ENCODE measurements at places on chromosomes 2 and 18.

DNA sequence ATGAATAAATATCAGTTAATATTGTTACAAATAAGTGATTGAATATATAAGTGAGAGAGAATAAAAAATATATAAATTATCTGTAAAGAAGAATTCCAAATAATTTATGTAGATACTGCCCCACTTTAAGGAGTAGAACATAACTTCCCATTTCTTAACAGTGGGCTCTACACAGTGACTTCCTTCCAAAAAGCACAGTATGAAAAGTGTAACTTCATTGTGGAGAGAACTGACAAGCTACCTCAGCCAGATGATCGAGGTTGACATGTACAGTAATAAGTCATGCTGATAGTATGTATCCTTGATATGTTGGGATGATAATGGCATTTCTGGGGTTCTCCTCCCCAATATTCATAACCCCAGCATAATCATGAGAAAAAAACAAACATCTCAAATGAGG, 191.9 kb upstream of the FN1 start:
- no peak for DNase-seq

DNA sequence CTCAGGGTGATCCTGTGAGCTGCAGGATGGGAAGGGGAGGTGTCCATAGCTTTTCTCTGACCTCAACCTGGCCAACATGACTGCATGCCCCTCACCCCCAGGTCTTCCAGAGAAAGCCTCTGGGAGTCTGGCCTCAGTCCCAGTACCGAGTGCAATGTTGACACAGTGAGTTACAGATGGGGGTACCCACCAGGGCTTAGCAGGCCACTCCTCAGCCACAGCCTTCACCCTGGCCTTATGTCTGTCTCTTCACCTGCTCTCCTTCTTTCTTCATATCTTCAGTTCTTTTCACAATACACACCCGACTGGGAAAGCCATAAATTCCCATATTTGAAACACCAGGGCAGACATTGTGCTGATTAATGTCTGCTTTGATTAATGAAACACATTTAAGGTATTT, 33.5 kb downstream of the AOX1 start:
- no peak for DNase-seq

DNA sequence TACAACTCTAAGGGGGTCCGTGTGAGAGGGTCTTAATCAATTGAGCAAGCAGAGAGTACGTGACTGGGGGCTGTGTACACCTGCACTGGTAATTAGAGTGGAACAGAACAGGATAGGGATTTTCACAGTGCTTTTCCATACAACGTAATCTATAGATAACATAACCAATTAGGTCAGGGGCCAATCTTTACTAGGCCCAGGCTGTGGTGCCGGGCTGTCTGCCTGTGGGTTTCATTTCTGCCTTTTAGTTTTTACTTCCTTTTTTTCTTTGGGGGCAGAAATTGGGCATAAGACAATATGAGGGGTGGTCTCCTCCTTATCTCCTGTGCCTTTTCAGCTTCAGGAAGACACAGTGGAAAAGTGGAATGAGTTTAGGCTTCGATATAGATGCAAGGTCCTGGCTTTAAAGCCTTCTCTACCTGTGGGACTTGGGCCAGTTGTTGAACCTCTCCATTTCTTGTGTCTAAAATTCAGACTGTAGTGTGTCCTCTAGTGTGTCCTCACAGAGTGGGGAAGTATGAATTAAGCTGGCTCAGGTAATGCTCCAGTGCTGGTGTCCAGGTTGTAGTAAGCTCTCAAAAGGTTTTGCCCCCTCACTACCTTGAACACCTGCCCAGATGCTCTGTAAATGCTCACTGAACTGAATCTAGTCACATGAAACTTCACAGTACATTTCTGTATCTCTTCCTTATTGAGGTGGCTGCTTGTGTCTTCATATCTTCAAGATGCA, 422.8 kb downstream of the SETBP1 start:
- no peak for DNase-seq

DNA sequence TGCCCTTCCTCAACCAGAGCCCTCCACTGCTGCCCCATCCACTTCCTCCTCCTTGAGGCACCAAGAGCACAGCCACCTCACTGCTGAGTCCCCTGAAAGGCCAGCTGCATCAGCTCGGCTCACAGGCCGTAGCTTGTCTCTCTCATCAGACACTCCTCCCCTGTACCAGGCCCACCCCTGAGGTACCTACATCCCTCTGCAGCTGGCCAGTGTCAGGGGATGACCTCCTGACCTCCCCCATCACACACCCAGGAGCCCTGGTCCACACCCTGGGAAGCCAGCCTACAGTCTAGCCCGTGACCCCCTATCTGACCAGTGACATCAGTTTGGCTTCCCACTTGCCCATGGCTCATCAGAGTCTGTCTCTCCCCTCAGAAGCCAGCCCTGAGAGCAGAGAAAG, 205.6 kb downstream of the TNS1 start:
- DNase-seq = no peak

DNA sequence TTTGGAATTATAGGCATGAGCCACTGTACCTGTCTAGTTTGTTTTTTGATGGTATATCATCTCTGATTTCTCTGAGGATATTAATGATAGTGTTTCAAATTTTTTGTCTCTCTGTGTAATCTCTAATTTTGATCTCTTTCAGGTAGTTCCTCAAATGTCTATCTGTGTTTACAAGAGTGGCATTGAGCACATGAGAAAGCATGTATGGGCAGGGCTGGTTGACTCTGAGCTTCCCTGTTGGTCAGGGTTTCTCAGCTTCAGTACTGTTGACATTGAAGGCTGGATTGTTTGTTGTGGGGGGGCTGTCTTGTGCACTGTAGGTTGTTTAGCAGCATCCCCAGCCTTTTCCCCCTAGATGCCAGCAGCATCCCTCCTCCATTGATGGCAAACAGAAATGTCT, 79.9 kb downstream of the TMEM247 start:
- DNase-seq = no peak

DNA sequence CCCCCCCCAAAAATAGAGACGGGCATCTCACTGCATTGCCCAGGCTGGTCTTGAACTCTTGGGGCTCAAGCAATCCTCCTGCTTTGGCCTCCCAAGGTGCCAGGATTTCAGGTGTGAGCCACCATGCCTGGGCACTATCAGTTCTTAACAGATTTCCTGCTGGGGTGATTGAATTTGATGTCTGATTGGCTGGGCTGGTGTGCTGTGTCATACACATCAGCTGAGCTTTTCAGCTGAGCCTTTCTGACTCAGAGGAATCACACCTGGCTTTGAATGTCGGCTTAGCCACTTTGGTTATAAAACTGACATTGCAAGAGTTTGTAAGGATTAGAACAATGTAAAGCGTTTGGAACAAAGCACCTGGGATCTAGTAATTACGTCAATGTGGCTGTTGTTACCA, 18.9 kb downstream of the NCAPH start:
- no peak for DNase-seq

DNA sequence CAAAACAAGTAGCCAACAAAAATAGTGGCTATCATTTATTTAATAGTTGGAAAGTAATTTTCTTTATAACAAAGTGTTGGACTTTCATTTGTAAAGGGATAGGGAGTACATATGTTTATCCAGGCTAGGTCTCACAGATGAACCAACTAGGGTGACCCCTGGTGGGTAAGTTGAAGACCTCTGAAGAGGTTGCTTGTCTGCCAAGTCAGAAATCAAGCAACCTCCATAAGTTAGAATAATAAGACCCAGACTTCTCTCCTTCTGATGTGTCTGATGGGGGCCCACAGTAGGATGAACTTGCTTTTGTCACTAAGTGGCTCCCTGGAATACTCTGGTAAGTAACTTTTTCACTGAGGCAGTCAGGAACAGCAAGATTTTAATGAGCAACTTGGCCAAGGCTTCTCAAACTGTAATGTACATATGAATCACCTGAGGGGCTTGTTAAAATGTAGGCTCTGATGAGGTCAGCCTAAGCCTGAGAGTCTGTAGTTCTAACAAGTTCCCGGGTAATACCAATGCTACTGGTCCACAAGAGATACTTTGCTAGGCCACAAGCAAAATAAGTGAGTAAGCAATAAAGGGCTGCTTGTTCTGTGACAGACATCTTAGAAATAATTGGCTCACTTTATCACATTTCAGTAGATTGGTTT, 319.6 kb downstream of the PIK3C3 start:
- DNase-seq = no peak

GRCh38 chr2:69628325-69629021, 15.1 kb downstream of the AAK1 start:
- DNase-seq = no peak

- DNase-seq = no peak
These were observed 41.6 kb upstream of the GORASP2 start for GRCh38 chr2:170887496-170887895.

- no peak for DNase-seq
These were observed 44.2 kb upstream of the STAT4 start for GRCh38 chr2:191195021-191195420.

GRCh38 chr2:37323781-37324535, 675 bp downstream of the PRKD3 start:
- no peak for DNase-seq

GRCh38 chr2:102620332-102620731, 979 bp downstream of the SLC9A2 start:
- no peak for DNase-seq

- DNase-seq = no peak
These were observed 3.3 kb downstream of the GPR39 start for GRCh38 chr2:132419941-132420340.

GRCh38 chr2:111072220-111072871, 48.4 kb upstream of the BCL2L11 start:
- no peak for DNase-seq

- DNase-seq = peak; percentile 78
These were observed 27.1 kb upstream of the PTMA start for GRCh38 chr2:231680992-231681852.

DNA sequence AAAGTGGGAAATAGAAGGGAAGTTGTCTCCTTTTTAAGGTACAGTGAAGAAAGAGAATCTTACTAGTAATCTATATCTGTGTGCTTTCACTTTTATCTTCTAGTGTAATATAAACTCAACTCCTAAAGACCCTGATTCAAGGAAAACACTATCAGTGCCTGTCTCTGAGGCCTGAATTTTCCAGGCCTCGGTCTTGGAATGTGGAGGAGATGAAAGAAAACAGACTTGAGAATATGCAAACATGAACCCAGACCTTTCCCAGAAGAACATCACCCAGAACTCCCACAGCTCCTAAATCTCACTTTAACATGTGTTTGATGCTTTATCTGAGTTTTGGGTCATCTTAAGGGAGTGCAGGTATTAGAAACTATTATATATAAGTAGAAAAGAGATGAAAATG, 51.8 kb downstream of the EPB41L5 start:
- no peak for DNase-seq

DNA sequence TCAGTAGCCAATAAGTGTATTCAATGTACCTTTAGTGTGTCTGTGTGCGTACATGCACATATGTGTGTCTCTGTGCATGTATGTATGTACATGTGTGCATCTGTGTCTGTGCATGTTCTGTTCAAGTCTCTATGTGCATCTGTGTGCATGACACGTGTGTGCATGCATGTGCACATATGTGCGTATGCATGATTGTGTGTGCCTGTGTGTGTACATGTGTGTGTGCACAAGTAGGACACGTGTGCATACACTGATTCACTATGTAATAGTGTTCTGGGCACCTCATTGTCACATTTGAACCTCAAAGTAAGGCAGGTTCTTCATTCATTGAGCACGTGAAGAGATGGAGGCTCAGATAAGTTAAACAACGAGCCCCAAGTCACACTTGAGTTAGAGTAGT, 142.6 kb upstream of the COPS8 start:
- DNase-seq = no peak

GRCh38 chr2:45768208-45768607, 116.7 kb downstream of the PRKCE start:
- no peak for DNase-seq

DNA sequence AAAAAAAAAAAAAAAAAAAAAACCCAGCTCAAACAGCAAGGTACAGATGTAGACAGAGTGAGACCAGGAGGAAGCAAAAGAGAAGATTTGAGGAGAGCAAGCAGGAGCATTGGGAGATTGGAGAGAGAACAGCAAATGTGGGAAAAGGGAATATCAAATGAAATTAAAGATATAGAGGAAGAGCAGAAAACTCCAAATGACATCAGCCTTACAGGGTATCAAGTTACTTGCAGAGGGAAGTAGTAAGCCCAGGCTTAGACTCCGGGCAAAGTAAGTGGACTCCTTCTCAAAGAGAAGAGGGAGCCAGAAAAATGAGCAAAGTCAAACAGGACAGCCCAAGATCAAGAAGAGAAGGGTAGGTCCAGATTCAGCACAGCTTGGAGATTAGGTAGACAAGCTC, 93.3 kb upstream of the PPP1CB start:
- no peak for DNase-seq

- no peak for DNase-seq
These were observed 20.0 kb upstream of the SLC8A1 start for GRCh38 chr2:40471866-40472265.

- DNase-seq = no peak
These were observed 127.5 kb upstream of the ID2 start for GRCh38 chr2:8554296-8554806.

DNA sequence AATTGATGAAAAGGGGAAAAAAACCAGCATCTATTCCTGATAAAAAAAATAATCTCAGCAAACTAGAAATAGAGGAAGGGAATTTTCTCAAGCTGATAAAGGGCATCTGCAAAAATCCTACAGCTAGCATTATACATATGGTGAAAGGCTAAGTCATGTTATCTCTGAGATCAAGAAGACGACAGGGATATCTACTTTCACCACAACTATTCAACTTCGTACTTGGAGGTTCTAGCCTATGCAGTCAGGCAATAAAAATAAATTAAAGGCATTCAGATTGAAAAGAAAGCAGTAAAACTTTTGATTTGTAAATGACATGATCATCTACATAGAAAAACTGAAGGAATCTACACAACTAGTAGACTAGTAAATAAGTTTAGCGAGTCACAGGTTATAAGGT, 58.2 kb downstream of the CAB39 start:
- DNase-seq = no peak

GRCh38 chr2:106664669-106665068, 177.5 kb downstream of the CD8B2 start:
- DNase-seq = no peak

GRCh38 chr2:85628658-85629057, 12.7 kb downstream of the USP39 start:
- DNase-seq = no peak

GRCh38 chr2:25161055-25161781, 7.2 kb downstream of the POMC start:
- no peak for DNase-seq

DNA sequence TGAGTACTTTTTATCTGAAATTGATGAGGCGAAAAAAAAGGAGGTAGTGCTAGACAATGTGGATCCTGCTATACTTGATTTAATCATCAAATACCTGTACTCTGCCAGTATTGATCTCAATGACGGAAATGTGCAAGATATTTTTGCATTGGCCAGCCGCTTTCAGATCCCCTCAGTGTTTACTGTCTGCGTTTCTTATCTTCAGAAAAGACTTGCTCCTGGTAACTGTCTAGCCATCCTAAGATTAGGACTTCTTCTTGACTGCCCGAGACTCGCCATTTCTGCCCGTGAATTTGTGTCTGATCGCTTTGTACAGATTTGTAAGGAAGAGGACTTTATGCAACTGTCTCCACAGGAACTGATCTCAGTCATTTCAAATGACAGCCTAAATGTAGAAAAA, 453 bp downstream of the KLHL41 start:
- no peak for DNase-seq

GRCh38 chr18:31660763-31661162, 23.6 kb downstream of the B4GALT6 start:
- DNase-seq = no peak

- no peak for DNase-seq
These were observed 243.4 kb upstream of the ID2 start for GRCh38 chr2:8438476-8438875.

Data from right renal pelvis (tissue), 4 donors.